NB4 (cell line): ENCODE measurements at places on chromosomes 7 and 10.

GRCh38 chr10:89944138-89944537 lies 242.7 kb downstream of the KIF20B start:
- no peak for DNase-seq

DNA sequence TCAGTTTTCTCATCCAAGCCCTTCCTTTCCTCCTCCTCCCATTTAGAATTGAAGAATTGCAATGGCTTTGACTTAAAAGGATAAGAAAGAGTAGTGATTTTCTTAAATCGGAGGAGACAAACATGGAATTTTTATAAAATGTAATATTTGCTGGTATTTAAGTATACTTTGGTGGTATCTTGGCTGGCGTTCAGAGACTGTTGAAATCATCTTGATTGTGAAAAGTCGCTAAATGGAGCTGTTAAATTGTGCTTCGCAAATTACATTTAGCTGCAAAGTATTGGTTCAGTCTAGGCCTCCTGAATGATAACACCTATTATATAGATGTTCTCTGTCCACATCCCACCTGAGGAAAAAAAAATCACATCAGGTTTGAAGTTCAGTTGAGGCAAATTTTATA lies 81.8 kb downstream of the ARID5B start:
- DNase-seq: no peak

GRCh38 chr10:63388421-63389031 lies 77.3 kb downstream of the JMJD1C start:
- DNase-seq: peak; percentile 34

DNA sequence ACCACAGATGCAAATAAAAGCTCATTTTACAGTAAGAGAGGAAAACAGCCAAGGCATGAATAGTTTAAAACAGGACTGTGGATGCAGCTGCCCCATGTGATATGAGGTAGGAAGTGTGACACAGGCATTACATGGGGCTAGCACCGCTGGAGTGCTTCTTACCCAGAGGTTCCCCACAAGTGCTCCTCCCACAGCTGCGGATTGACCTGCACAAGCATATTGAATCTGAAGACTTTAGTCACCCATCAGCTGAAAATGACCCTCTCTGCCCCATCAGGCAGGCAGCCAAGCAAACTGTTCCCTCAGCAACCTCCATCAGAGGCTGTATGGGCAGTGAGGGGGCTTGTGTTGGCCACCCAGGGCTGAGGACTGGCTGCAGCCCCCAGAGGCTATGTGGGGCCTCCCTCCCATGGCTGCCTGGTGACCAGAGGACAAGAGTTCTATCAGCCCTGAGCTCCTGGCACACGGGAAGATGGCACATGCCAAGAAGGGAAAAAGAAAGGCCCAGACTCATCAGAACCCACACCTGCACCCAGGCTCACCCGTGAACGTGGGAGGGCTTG lies 98.7 kb downstream of the TCERG1L start:
- no peak for DNase-seq

GRCh38 chr7:47089068-47089417 lies 492.9 kb downstream of the TNS3 start:
- no peak for DNase-seq

DNA sequence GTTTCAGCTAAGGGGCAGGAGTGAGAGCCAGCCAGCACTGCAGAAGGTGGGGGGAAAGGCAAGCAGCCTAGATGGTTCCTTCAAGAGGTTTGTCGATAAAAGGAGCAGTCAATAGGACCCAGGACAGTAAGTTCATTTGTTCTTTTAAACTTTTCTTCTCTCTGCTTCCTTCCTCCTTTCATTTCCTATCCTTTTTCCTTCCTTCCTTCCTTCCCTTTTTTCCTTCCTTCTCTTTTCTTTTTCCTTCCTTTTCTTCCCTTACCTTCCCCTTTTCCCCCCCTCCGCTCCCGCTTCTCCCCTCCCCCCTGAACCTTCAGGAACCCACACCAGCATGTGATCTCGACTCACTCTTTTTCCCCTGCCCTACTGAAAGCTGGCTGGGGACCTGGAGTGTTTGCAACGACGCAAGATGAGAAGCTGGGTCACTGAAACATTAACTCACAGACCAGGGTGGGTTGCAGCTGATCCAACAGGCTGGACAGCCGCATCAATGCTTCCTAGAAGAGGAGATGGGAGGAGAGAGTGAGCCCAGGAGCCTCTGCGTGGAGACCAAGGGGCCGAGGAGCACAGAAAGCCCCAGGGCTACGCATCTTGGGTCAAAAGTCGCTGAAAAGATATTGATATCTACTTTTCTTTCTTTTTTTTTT lies 103.4 kb upstream of the SDK1 start:
- DNase-seq: no peak

DNA sequence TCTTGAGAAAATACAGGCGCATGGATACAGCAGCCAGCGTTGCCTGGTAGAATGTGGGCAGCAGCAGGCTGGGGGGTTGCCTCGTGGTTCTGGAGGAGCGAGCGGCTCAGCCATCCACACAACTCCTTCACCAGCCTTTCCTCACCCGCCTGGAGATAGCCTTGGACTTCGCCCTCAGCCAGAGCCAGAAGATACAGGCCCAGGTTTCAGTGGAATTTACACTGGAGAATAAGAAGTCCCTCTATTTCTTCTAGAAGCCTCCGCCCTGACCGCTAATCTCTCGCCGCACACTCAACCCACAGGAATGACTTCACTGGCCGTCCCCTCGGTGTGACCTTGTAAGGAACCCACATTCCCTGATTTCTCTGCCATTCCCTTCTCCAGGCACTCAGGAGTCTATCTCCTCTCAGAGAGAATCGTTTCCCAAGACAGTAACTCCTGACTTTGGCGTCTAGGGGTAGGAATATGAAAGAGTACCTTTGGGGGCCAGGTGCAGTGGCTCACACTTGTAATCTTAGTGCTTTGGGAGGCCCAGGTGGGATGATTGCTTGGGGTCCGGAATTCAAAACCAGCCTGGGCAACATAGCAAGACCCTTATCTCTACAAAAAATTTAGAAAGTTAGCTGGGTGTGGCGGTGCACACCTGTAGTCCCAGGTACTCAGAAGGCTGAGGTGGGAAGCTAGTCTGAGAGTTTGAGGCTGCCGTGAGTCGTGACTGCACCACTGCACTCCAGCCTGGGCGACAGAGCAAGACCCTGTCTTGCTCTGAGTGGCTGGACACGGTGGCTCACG lies 52.0 kb upstream of the ECHDC3 start:
- no peak for DNase-seq

DNA sequence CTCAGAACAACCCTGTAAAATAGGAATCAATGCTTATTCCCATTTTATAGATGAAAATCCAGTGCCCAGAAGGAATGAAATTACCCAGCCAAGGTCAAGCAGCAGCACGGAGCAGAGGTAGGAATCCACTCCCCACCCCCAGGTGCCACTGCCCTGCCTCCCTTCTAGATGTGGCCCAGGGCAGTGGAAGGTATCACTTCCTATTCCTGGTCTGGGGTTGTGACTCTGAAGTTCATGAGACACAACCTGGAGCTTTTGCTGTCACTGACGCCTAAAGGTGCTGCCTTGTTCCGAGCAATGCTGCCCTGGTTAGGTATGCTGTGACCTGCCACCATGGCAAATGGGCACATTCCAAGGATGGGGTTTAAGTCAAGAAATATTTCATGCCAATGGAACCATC lies 53.6 kb downstream of the PIK3AP1 start:
- DNase-seq: no peak

- no peak for DNase-seq
These were observed 33.1 kb downstream of the PPIF start for GRCh38 chr10:79380125-79380945.

DNA sequence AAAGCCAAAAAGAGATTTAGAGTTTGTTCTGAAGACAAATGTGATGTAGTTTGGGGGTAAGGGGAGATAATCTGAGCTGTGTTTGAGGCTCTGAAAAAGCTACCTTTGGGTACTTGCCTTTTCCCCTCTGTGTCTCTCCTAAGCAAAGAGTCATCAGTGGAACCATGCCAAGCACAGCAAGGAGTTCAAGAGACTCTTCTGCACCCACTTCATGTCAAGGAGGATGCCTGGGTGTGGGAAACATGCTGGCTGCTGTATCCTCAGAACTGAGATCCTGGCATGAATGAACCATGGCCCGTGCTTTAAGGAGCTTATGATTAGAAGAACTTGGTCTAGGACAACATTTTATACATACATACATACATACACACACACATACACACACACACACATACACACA lies 142.9 kb downstream of the NOC3L start:
- no peak for DNase-seq

- DNase-seq: no peak
These were observed 501.7 kb upstream of the SORCS1 start for GRCh38 chr10:107666214-107666613.

- no peak for DNase-seq
These were observed 1381.5 kb upstream of the CELF2 start for GRCh38 chr10:9636216-9636615.

- DNase-seq: no peak
These were observed at the start of gene WIPF3 for GRCh38 chr7:29806208-29806994. Gene WIPF3, plus strand, starts transcription at chr7:29806508. Its CDS starts 28,217 bp downstream, at chr7:29834725.

GRCh38 chr7:17318146-17318545 lies 19.7 kb downstream of the AHR start:
- DNase-seq: no peak

DNA sequence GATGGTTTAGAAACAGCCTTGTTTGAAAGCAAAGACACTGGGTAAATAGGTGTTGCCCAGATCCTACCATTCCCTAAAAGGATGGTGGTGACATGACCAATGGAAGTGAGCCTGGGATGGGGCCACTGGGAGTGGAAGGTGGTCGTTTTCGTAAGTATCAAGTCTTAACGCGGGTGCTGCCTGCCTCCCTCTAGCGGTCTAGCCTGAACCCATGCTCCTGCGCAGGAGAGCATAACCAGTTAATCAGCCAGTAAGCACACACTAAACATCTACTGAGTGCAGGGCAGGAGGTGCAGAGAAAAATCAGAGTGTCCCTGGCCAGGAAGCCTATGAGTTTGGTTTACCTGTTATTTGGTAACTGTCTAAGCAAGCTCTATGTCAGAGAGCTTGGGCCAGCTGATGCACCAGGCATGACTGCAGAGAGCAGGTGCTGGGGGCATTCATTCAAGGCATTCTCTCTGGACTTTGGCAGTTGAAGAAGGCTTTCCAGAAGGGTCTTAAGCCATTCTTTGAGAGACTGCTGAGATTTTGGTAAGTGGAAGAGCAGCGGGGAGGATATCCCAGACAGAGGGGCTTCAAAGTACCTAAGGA lies 930 bp downstream of the GARIN1A start:
- DNase-seq: peak; percentile 28

GRCh38 chr10:88401671-88402347 lies 181.3 kb downstream of the RNLS start:
- DNase-seq: peak; percentile 26

DNA sequence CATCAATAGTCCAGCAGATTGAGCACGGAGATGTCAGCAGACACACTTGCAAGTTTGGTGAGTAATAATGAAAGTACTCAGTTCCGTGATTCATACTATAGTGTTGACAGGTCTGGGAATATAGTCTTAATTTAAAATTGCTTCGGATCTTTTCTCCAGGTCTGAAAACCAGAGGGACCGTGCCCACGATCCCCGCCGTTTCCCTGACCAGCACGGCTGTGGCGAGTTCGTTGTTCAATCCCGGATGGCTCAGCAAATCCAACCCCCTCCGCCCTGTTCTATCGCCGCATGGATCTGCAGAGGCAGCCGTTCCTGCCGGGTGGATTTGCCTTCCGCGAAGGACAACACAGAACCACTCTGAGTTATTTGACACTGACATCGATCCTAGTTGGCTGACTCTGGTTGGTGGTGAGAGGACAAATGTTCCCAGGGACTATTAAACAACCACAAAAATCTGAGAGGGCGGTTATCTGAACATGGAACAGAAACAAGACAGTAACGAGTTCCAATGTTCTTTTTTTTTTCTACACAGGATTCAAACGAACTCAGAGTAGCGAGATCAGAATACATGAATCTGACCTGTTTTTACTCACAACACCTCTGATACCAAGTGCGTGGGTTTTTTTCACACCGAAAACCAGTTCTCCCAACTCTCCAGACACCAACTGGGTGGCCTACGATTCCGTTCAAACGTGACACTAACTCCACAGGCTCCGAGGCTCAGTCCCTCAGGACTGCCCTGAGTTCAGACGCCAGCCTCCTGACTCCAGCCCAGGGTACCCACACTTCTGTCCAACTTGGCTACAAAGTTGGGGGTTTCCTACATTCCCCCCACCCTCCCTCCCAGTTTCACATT lies 52.7 kb downstream of the RBM17 start:
- DNase-seq: peak; percentile 55

- DNase-seq: no peak
These were observed 57.5 kb upstream of the MGAM2 start for GRCh38 chr7:142053988-142054387.

DNA sequence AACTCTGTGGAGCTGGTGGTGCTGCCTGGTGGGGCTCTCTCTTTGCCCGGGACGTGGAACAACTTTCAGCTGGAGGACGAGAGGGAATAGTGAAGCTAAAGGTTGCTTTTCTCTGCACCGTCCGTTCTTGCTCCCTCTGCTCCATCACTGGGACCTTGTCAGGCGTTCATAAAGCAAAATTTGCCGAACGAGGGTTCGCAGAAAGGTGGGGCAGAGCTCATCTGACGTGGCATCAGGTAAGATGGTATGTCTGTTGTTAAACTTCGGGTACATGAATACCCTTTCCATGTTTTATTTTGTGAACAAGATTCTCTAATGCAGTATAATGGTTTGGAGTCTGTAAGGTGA lies 416 bp downstream of the BBS9 start:
- DNase-seq: peak; percentile 16

DNA sequence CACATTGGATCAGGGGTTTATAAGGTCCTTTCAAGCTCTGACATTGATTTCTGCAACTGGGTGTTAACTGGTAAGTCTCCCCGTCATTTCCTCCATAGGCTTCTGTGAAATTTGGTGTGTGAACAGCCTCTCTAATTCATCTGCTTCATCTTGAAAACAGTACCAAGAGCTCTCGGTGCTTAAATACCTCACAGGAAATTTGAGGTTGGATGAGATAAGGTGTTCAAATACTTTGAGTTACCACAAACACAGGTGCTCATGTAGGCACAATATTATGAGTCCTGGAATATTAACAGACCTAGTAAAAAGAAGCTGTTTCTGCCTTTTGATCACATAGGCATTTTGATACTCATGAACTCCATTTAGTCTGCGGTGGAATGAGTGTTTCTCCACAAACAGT lies 85.2 kb downstream of the RTKN2 start:
- no peak for DNase-seq

- no peak for DNase-seq
These were observed 11.3 kb upstream of the ZNF518A start for GRCh38 chr10:96118604-96119450.
